NCI-H146 (cell line): ENCODE measurements at places on chromosomes 12 and 14.
A peak's percentile ranks its signal among the peaks of the same experiment; 100 is the strongest.

GRCh38 chr12:70332236-70332635, 33.9 kb upstream of the KCNMB4 start:
- DNase-seq, result no peak

GRCh38 chr12:45898094-45898493, 92.3 kb downstream of the SCAF11 start:
- DNase-seq, result no peak

- peak; percentile 39 for DNase-seq
Measured at GRCh38 chr14:61296719-61297502, 15.8 kb upstream of the TMEM30B start.

DNA sequence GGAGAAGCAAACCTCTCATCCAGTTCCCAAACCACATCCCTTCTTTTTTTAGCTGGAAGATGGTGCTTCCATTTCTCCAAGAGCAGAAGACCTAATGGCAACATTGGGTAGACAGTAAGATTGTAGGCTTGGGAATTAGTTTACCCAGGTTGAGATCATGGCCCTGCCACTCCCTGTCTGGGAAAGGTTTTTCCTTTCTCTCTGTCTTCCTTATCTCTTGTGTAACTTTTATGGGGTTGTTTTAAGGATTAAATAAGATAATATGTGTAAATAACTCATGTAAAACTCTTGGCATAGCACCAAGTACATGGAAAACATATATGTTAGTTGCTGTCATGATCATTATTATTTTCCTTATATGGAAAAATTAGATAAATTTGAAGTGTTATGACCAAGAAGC, 23.2 kb upstream of the PSMA6 start:
- no peak for DNase-seq

- no peak for DNase-seq
Measured at GRCh38 chr14:23446291-23446851, 10.9 kb upstream of the MYH7 start.

- DNase-seq, result no peak
Measured at GRCh38 chr14:99660006-99660566, 15.2 kb downstream of the HHIPL1 start.

GRCh38 chr12:40017488-40017887, 88.4 kb downstream of the SLC2A13 start:
- DNase-seq, result no peak

GRCh38 chr14:54593860-54594259, 26.9 kb downstream of the SAMD4A start:
- DNase-seq, result no peak
